ENCODE measurements at places on chromosomes 16 and 17.
A peak's percentile ranks its signal among the peaks of the same experiment; 100 is the strongest.

GRCh38 chr16:57761301-57761700, 25.7 kb downstream of the KATNB1 start:
- DNase-seq: no peak

GRCh38 chr17:75468779-75469373, 12.4 kb downstream of the TMEM94 start:
- no peak for DNase-seq

- DNase-seq: peak; percentile 21
Measured at GRCh38 chr16:55370762-55371482, 46.9 kb downstream of the IRX6 start.

GRCh38 chr16:85072947-85073346, 39.3 kb downstream of the CIBAR2 start:
- DNase-seq: no peak

DNA sequence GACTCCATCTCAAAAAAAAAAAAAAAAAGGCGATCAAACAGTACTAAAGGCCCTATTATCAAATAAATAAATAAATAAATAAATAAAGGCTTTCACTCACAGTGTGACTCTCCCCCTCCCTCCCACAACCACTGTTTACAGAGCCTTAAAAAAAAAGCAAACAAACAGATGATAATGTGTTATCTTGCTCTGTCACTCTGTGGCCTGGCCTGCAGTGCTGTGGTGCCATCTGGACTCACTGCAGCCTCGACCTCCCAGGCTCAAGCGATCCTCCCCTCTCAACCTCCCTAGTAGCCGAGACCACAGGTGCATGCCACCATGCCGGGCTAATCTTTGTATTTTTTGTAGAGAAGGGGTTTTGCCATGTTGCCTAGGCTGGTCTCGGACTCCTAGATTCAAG, 8.1 kb upstream of the NAGLU start:
- no peak for DNase-seq

DNA sequence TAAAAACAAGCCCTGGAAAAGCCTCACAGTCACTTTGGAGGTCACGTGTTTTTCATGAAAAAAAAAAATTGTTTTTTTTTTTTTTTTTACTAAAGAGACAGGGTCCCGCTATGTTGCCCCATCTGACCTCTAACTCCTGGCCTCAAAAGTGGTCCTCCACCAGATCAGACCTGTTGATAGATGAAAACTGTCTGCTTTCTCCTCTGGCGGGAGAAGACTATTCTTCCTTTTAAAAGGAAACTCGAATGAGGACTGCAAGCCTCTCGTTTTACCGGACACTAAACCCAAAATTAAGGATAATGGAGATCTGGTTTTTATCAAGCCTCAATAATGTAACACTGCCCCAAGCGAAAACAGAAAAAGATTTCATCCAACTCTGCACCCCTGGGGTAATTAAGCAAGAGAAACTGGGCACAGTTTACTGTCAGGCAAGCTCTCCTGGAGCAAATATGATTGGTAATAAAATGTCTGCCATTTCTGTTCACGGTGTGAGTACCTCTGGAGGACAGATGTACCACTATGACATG, 25.8 kb downstream of the ZCCHC14 start:
- DNase-seq: no peak

GRCh38 chr17:81821603-81822311, 11.3 kb downstream of the MCRIP1 start:
- DNase-seq: peak; percentile 47

GRCh38 chr16:69328854-69329316, 1.5 kb downstream of the PDF start:
- DNase-seq: peak; percentile 35

GRCh38 chr17:33786478-33786877, 468.6 kb upstream of the CCL2 start:
- no peak for DNase-seq

DNA sequence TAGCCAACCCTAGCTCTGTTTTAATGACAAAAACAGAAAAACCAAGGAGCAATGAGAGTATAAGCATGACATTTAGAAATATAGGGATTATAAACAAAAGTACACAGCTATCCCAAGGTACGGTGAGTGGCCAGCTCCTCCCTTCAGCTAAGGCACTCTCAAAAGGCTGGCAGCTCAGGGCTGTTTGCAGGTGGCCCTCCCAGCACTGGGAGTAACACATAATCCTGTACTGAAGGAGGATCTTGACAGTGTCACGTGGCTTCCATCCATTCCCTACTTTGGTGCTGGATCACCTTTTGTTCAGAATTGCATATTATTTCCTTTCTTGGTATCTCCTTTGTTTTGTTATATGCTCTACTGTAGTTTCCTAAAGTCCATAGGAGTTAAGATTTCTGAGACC, 500.8 kb downstream of the KCNJ18 start:
- DNase-seq: no peak

DNA sequence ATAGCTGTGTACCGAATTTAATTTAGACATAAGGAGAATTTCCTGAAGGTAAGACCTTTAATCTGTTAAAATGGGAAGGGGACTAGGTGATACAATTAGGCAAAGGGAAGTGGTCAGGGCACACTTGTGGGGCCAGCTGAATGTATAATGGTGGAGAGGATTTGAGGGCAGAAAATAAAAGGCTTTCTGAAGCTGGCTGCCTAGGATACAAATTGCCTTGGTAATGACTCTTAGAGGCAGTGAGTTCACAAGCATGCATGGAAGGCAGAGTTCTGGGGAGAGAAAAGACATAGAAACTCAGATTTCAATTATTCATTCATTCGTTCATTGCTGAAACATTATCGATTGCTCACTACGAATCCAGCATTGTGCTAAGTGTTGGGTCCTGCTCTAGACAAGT, 12.4 kb upstream of the NFAT5 start:
- no peak for DNase-seq

DNA sequence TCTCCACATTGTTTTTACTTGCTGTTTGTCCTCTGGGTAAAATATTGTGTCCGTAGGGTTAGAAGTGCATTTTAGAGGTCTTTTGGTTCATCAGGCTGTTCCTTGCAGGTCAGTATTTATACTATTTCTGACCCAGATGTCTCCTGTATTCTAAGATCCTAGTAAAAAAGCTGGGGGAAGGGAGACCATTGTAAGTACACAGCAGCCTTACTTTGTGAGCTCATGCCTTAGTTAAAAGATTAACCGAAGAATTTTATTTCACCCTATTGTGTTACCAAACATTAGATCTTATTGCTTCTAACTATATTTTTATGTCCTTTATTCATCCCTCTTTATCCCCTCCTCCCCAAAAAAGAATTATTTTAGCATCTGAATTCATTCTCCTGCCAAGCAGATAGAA, 444.1 kb upstream of the RBFOX1 start:
- no peak for DNase-seq

- no peak for DNase-seq
Measured at GRCh38 chr17:73064084-73064938, 28.2 kb downstream of the SLC39A11 start.

DNA sequence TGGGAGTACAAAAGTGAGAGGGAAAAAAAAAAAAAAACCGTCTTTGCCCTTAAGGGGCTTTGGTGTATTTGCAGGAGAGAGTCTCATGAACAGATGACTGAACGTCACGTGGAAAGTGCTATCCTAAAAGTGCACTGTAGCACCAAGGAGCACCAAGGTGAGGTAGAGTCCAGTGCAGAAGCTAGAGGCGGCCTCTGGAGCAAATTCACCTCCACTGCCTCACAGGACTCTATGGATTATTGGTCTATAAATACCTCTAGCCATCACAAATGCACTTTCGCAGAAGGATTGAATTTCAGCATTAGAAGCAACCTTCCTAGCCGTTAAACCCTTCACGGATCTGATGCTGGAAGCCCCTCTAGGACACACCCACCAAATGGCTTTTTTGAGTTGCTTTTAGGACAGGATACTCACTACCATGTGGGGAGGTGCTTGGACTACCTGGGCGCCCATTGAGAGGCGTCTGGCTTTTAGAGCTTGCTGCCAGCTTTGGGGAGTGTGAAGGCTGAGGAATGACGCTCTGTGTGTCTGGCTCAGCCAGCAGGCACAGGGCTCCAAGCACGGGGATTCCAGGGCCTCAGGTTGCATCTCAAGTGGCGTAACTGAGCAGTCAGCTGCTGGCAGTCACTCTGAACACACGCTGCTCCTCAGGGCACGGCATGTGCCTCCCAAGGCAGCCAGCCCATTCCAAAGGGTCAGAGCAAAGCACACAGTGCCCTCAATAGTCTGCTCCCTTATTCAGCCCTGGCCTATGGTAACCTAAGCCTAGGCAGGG, 52.7 kb downstream of the CDRT4 start:
- DNase-seq: no peak

All from activated T-cell treated with anti-CD3 and anti-CD28 coated beads, Interleukin-2, amount 50 U/mL, for 48 hours (primary cell).